SJSA1 (cell line): ENCODE measurements at places on chromosomes 3 and 15. TPM values are rescaled to one million over a fixed set of nuclear protein-coding genes. Genes with fewer than 3 reads are reported as not detected.
A peak's percentile ranks its signal among the peaks of the same experiment; 100 is the strongest.

The PLA2G4F gene
- not detected in 2 replicates for total RNA-seq

The GPR27 gene
- total RNA-seq, result not detected in 2 replicates

GRCh38 chr15:80730926-80731325 is 35.8 kb downstream of the ABHD17C start:
- H3K27me3 ChIP-seq, result no peaks in the 10 kb centered on the region
- no peak overlapping the region for H3K4me3 ChIP-seq
- no peak for DNase-seq
- no peak overlapping the region for H3K27ac ChIP-seq

- no peaks in the 10 kb centered on the region for H3K27me3 ChIP-seq
- no peak for DNase-seq
- H3K4me1 ChIP-seq, result peaks cover 38% of the 10 kb centered on the region
- H3K36me3 ChIP-seq, result no peaks in the 10 kb centered on the region
- peak overlapping the region; percentile 70; the same call in 1 of the 2 replicates for H3K27ac ChIP-seq
These were observed 112.5 kb downstream of the FOXB1 start for GRCh38 chr15:60116456-60117089.

DNA sequence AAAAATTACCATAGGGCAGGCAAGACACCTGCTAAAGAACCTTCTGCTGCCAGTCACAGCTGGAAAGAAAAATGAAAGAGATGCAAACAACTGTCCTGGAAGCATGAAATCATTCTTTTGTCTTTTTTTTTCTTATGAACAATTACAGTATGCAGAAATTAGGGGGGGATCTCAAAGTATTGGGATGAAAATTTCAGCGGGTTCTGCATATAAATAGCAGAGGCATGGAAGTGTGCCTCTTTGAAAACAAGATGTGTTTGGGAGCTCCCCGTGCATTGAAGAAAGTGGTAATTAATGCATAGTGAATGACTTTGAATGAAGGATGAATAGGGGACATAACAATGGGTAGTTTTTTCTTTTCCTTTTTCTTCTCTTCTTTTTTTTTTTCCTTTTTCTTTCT is 431.2 kb downstream of the SOX2 start:
- no peak overlapping the region for H3K4me3 ChIP-seq
- no peak for DNase-seq
- no peaks in the 10 kb centered on the region for H3K36me3 ChIP-seq
